ENCODE measurements at places on chromosomes 3 and 15. TPM values are rescaled to one million over a fixed set of nuclear protein-coding genes. Genes with fewer than 3 reads are reported as not detected.

DNA sequence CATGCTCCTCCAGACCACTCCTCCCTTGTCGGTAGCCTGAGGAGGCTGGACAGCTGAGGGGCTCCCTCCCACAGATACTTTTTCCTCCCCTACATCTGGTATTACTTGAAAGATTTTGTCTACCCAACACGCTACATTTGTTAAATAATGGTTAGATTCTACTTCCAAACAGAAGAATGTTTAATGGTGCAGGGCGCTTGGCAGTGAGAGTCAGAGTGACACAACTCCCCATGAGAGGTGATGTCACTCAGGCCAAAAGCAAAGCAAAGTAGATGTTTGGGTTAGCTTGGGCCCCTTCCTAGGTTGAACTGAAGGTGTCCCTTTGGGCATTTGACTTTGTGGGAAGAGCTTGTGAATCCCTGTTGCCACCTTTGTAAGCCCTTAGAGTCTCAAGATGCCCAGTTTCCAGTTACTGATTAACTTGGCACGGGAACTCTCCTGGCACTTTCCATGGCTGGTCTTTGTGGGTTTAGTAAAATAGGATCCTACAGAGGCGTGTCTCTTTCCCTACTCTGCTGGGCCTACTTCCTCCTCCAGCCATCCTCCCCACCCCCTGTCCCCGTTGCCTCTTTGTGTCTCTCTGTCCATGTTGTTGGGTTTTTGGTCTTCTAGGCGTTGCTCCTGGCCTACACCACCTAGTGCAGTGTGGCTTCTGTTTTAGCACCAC, 5.6 kb downstream of the LIMD1 start:
- peaks cover 2% of the 10 kb centered on the region for H3K36me3 ChIP-seq
- peak overlapping the region; percentile 3 for H3K27ac ChIP-seq
- peaks cover 82% of the 10 kb centered on the region for H3K4me1 ChIP-seq
- DNase-seq, result no peak

- H3K4me3 ChIP-seq, result no peak overlapping the region
- no peaks in the 10 kb centered on the region for H3K4me1 ChIP-seq
- H3K27ac ChIP-seq, result no peak overlapping the region
Observed at GRCh38 chr3:161940621-161940965, 444.0 kb downstream of the OTOL1 start.

- no peaks in the 10 kb centered on the region for H3K4me1 ChIP-seq
- peaks cover 4% of the 10 kb centered on the region for H3K27me3 ChIP-seq
- no peak overlapping the region for H3K27ac ChIP-seq
- no peak for DNase-seq
- no peaks in the 10 kb centered on the region for H3K36me3 ChIP-seq
- H3K4me3 ChIP-seq, result no peak overlapping the region
Observed at GRCh38 chr3:156207802-156208685, 87.7 kb downstream of the KCNAB1 start.

DNA sequence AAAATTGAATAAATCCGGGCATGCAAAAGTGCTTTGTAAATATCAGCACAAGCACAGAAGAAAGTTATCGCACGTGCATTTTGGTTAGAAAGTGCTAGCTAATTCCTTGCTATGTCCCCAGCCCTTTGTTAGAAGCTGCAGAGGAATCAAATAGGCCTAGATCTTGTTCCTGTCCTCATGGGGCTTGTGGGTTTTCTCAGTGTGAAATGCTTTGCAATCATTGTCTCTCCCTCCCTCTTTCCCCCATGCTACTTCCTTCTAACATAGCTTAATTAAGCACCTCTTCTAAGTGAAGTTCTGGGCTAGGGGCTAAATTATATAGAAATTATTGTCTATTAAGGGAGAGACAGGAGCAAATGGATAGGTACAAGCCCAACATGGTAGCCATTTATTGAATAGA, 271.7 kb downstream of the RPLP1 start:
- peaks cover 34% of the 10 kb centered on the region for H3K4me1 ChIP-seq
- H3K36me3 ChIP-seq, result no peaks in the 10 kb centered on the region
- H3K27me3 ChIP-seq, result no peaks in the 10 kb centered on the region
- DNase-seq, result no peak

DNA sequence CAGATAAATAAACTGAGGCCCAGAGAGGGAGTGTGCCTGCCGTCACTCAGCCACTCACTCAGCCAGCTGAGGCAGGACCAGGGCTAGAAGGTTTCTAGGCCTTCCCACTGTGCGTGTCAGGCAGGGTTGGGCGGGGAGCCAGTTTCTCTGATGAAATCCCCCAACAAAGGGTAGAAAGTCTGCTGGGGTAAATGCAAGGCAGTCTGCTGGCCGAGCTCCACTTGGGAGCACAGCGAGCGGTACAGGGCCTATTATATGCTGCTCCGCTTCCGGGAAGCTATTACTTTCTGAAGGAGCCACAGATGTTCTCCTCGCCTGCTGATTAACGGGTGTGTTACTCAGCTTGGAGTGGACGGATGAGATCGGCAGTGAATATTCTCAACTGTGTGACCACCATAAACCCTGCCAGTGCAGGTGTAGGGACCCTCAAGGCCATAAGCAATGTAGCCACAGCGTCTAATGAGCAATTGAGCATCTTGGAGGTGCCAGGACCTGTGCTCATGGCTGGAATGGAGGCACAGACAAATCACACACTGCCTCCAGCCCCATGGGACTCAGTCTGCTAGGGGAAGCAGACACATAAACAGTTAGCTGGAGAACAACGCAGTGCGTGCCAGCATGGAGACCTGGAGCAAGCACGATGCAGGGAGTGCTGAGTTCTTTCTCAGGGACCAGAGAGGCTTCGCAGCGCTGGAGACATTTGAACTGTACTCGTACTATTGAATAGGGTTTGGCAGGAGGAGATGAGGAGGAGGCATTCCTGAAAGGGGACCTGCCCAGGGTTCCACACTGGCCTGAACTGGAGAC, 42.1 kb downstream of the CORO2B start:
- DNase-seq, result no peak
- H3K27ac ChIP-seq, result no peak overlapping the region
- peaks cover 18% of the 10 kb centered on the region for H3K4me1 ChIP-seq
- H3K36me3 ChIP-seq, result no peaks in the 10 kb centered on the region
- no peaks in the 10 kb centered on the region for H3K27me3 ChIP-seq

GRCh38 chr3:4950948-4951347, 28.3 kb upstream of the BHLHE40 start:
- no peak overlapping the region for H3K4me3 ChIP-seq

GRCh38 chr3:21054064-21054463, 696.9 kb downstream of the ZNF385D start:
- H3K36me3 ChIP-seq, result no peaks in the 10 kb centered on the region
- DNase-seq, result no peak
- H3K4me1 ChIP-seq, result no peaks in the 10 kb centered on the region
- no peak overlapping the region for H3K4me3 ChIP-seq
- no peak overlapping the region for H3K27ac ChIP-seq
- H3K27me3 ChIP-seq, result no peaks in the 10 kb centered on the region

DNA sequence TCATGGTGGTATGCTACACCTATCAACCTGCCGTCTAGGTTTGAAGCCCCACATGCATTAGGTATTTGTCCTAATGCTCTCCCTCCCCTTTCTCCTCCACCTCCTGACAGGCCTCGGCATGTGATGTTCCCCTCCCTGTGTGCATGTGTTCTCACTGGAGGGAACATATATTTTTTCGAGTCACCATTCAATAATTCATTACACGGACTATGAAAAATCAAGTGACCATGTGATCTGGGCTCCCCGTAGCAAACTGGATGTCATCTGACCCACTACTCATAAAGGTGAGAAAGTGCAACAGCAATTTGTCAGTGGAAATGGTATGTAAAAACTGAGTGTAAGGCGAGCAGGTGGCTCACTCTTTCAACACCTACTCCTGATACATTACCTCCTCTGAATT, 224.3 kb upstream of the RASGRP1 start:
- no peaks in the 10 kb centered on the region for H3K27me3 ChIP-seq
- no peaks in the 10 kb centered on the region for H3K36me3 ChIP-seq
- no peak overlapping the region for H3K27ac ChIP-seq
- no peak for DNase-seq
- H3K4me1 ChIP-seq, result no peaks in the 10 kb centered on the region

DNA sequence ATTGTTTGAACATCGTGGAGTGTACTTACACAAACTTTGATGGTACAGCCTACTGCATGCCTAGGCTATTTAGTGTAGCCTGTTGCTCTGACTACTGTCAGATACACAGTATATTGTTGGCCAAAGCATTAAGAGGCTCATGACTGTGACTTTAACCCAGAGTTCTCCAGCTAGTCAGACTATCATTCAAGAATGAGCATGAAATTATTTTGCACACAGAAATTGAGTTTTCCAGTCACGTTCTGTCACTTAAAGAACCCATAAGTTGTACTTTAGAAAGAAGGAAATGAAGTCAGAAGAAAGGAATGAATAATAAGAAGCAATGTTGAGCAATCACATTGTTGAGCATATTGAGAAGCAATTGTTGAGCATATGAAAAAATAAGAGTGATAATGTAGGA, 37.6 kb upstream of the SLC22A13 start:
- no peak for DNase-seq
- no peaks in the 10 kb centered on the region for H3K4me1 ChIP-seq
- no peaks in the 10 kb centered on the region for H3K27me3 ChIP-seq
- peaks cover 53% of the 10 kb centered on the region for H3K36me3 ChIP-seq
- H3K4me3 ChIP-seq, result no peak overlapping the region
- H3K27ac ChIP-seq, result no peak overlapping the region

DNA sequence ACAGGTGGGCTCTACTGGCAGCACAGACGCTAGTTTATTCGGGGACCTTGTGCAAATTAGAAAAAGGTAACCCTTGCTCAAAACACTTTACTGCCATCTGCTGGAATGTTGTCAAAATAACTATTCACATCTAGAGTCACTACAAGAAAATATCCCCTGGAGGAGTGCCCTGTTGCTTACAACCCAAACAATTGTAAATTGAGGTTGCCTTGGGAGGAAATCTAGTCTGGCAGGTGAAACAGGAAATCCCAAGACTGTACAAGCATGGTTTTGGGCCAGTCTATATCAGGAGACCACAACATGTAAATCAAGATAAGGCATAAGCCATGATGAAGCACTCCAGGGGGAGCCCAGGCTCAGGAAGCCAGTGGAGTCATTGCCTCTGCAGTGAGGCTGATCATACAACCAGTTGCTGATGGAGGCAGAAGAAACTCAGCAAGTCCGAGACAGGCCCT, 136.8 kb upstream of the ACP3 start:
- no peak overlapping the region for H3K27ac ChIP-seq
- peaks cover 5% of the 10 kb centered on the region for H3K27me3 ChIP-seq
- DNase-seq, result peak; percentile 34
- no peaks in the 10 kb centered on the region for H3K4me1 ChIP-seq
- H3K36me3 ChIP-seq, result no peaks in the 10 kb centered on the region

GRCh38 chr3:10404377-10404776, 83.5 kb upstream of the SEC13 start:
- no peaks in the 10 kb centered on the region for H3K36me3 ChIP-seq
- H3K27me3 ChIP-seq, result no peaks in the 10 kb centered on the region
- no peaks in the 10 kb centered on the region for H3K4me1 ChIP-seq
- H3K27ac ChIP-seq, result no peak overlapping the region
- H3K4me3 ChIP-seq, result no peak overlapping the region

- DNase-seq, result no peak
- H3K27ac ChIP-seq, result no peak overlapping the region
- H3K4me1 ChIP-seq, result no peaks in the 10 kb centered on the region
- H3K36me3 ChIP-seq, result no peaks in the 10 kb centered on the region
- no peaks in the 10 kb centered on the region for H3K27me3 ChIP-seq
- H3K4me3 ChIP-seq, result no peak overlapping the region
Observed at GRCh38 chr3:126375835-126376331, 18.7 kb upstream of the KLF15 start.

Gene EMC7
- total RNA-seq, result 28.8 TPM

Gene LXN
- total RNA-seq, result 7.9 TPM

Gene ATP8B4
- 0.73 TPM for total RNA-seq

Gene MLH1
- total RNA-seq, result 46.3 TPM

Data from B cell (primary cell).